ENCODE measurements at places on chromosomes 3 and 15. TPM values are rescaled to one million over a fixed set of nuclear protein-coding genes. Genes with fewer than 3 reads are reported as not detected.
A peak's percentile ranks its signal among the peaks of the same experiment; 100 is the strongest.

DNA sequence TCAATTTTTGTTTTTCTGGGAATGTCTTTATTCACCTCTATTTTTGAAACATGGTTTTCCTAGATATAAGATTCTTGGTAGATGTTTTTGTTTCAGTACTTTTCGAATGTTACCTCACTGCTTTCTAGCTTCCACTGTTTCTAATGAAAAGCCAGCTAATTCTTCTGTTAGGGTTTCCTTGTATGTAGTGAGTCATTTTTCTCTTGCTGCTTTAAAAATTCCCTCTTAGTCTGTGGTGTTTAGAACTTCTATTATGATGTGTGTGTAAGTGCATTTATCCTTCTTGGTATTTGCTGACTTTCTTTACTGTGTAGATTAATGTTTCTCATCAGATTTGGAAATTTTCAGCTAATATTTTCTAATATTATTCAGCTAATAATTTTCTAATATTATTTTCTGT is 151.1 kb upstream of the OSTN start:
- H3K4me3 ChIP-seq: no peak overlapping the region
- no peak overlapping the region for H3K27ac ChIP-seq
- H3K4me1 ChIP-seq: no peaks in the 10 kb centered on the region
- no peak for DNase-seq
- H3K27me3 ChIP-seq: peaks cover 2% of the 10 kb centered on the region

DNA sequence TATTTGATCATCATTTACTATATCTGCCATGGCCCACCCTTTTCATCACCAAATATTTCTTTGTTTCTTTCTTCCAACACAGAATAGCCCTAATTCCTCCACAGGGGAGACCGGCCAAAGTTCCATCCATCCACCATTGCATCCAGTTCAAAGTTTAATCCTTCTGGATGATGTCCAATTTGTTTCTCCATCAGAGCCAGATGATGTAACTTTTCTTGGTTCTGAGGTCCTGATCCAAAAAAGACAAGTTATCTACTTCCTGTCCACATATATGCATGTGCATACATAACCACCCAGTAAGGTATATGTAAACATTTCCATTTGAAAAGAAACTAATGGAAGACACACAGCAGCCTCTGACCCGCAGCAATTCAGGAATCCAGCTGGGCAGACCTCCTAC is 237.3 kb downstream of the SHOX2 start:
- H3K27ac ChIP-seq: no peak overlapping the region
- no peaks in the 10 kb centered on the region for H3K27me3 ChIP-seq
- H3K36me3 ChIP-seq: no peaks in the 10 kb centered on the region
- H3K4me1 ChIP-seq: no peaks in the 10 kb centered on the region
- DNase-seq: no peak

DNA sequence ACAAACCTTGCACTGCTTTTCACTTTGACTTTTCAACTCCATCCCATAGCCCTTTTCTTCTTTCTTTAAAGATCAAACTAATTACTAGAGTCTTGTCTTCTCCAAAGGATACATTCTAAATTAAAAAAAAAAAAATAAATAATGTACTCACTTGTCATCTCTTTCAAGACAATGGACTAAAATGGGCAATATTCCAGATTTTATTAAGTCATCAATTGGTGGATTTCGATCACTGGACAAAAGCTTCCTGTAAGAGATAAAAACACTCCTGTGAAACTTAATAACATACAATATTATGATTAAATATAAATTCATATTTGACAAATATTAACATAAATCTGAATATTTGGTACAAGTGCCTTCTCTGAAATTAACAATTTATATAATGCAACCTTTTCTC is 34.1 kb downstream of the KPNA4 start:
- H3K36me3 ChIP-seq: peaks cover 16% of the 10 kb centered on the region
- H3K4me3 ChIP-seq: no peak overlapping the region
- H3K27me3 ChIP-seq: no peaks in the 10 kb centered on the region
- no peak overlapping the region for H3K27ac ChIP-seq

CCR5 gene
- total RNA-seq: 44.3 TPM

DUOXA2 gene
- total RNA-seq: not detected

UBXN7 gene
- total RNA-seq: 62.6 TPM

- no peak overlapping the region for H3K27ac ChIP-seq
- H3K36me3 ChIP-seq: no peaks in the 10 kb centered on the region
- H3K27me3 ChIP-seq: peaks cover 4% of the 10 kb centered on the region
- no peak overlapping the region for H3K4me3 ChIP-seq
- DNase-seq: no peak
Observed at GRCh38 chr15:58264053-58264971, 126.1 kb downstream of the AQP9 start.

DNA sequence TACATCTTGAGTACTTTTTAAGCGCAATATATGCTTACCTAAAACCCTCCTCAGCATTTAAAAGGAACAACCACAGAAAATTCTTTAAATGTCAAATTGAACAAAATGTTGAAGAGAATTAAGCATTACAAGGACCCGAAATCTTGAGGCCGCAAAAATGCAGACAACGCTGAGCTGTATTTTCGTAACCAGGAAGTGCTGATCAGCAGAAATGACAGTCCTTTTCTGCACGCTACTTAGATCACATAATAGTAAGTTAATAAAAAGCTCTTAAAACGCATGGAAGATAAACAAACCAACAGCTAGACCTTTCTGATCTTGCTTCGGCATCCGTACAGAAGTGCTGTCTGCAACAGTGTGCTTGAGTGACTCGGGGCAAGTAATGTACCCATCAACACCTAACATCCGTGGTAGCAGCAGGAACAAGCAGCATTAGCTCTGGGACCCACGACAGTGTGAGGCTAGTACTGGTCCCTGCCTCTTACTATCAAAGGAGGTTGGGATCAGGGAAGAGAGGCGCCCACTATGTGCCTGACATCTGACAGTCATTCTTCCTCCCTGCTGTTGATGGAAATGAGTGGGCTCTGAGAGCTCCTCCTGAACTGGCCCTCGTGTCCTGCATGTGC is 1.8 kb upstream of the SSUH2 start:
- H3K27me3 ChIP-seq: peaks cover 12% of the 10 kb centered on the region
- DNase-seq: no peak
- no peaks in the 10 kb centered on the region for H3K4me1 ChIP-seq
- no peak overlapping the region for H3K4me3 ChIP-seq
- H3K36me3 ChIP-seq: no peaks in the 10 kb centered on the region

- no peak for DNase-seq
- H3K27ac ChIP-seq: no peak overlapping the region
- no peaks in the 10 kb centered on the region for H3K27me3 ChIP-seq
- no peaks in the 10 kb centered on the region for H3K36me3 ChIP-seq
- no peak overlapping the region for H3K4me3 ChIP-seq
Observed at GRCh38 chr15:96732704-96733103, 402.2 kb downstream of the NR2F2 start.

GOLGA8T gene
- total RNA-seq: 2.6 TPM

- H3K36me3 ChIP-seq: peaks cover 7% of the 10 kb centered on the region
- no peak overlapping the region for H3K4me3 ChIP-seq
- no peak for DNase-seq
- H3K4me1 ChIP-seq: no peaks in the 10 kb centered on the region
Observed at GRCh38 chr3:52524258-52524751, 9.4 kb downstream of the NT5DC2 start.

- no peak for DNase-seq
- H3K4me1 ChIP-seq: peaks cover 20% of the 10 kb centered on the region
- no peaks in the 10 kb centered on the region for H3K36me3 ChIP-seq
- no peak overlapping the region for H3K27ac ChIP-seq
Observed at GRCh38 chr3:49173116-49173791, 1.9 kb downstream of the KLHDC8B start.

DNA sequence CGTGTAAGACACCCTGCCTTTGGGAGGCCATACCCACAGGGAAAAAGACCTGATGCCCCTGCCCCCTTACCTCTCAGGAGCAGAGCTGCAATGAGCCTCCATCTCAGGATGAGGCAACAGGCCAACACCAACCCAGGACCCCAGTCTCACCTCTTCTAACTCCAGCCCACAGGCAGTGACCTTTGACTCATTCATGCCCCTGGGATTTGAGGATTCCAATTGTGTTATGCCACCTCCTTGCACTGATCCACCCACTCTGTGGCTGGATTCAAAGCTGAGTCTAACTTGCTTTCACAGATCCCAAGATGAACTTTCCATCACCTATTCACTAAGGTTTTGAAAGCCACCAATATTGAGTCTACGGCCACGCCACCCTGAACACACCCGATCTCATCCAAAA is 64.7 kb downstream of the MINAR1 start:
- no peak for DNase-seq
- no peaks in the 10 kb centered on the region for H3K36me3 ChIP-seq
- no peak overlapping the region for H3K4me3 ChIP-seq
- H3K27ac ChIP-seq: no peak overlapping the region
- H3K4me1 ChIP-seq: no peaks in the 10 kb centered on the region

- H3K27ac ChIP-seq: no peak overlapping the region
- H3K4me3 ChIP-seq: no peak overlapping the region
- H3K27me3 ChIP-seq: peaks cover 10% of the 10 kb centered on the region
- no peak for DNase-seq
- H3K4me1 ChIP-seq: no peaks in the 10 kb centered on the region
Observed at GRCh38 chr3:151404316-151404715, 19.8 kb upstream of the P2RY12 start.

TTC23 gene
- 0.61 TPM for total RNA-seq

CFAP20DC gene
- total RNA-seq: 1.4 TPM

IGSF11 gene
- total RNA-seq: 1.9 TPM

DNA sequence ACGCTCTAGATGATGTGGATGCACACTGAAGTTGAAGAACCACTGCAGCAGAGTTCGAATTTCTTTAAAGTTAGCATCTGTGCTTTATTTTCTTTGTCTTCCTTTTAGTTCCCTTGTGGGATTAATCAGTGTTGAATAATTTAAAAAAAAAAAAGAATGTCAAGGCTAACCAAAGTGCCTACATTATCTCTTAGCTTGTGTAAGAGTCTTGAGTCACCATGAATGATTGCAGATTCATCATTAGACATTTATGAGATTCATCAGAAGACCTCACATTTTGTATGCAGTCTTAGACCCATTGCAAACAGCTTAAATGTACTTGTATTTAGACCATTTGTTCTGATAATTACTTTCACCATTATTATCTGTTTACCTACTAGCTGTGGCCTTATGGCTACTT is 182.2 kb downstream of the FNDC3B start:
- H3K4me3 ChIP-seq: no peak overlapping the region
- no peaks in the 10 kb centered on the region for H3K4me1 ChIP-seq
- no peak for DNase-seq
- H3K27ac ChIP-seq: no peak overlapping the region
- H3K36me3 ChIP-seq: peaks cover 4% of the 10 kb centered on the region

CCDC9B gene
- total RNA-seq: 2.6 TPM

OR5K2 gene
- not detected for total RNA-seq

GRCh38 chr15:63203451-63204090 is 14.2 kb downstream of the RAB8B start:
- DNase-seq: no peak
- peak overlapping the region; percentile 39 for H3K27ac ChIP-seq
- no peaks in the 10 kb centered on the region for H3K27me3 ChIP-seq
- H3K4me1 ChIP-seq: peaks cover 72% of the 10 kb centered on the region
- peak overlapping the region; percentile 39 for H3K4me3 ChIP-seq
- peaks cover 57% of the 10 kb centered on the region for H3K36me3 ChIP-seq

GRCh38 chr3:73694983-73695757 is 70.4 kb upstream of the PDZRN3 start:
- no peaks in the 10 kb centered on the region for H3K36me3 ChIP-seq
- H3K4me1 ChIP-seq: no peaks in the 10 kb centered on the region
- H3K4me3 ChIP-seq: no peak overlapping the region
- no peaks in the 10 kb centered on the region for H3K27me3 ChIP-seq
- no peak overlapping the region for H3K27ac ChIP-seq
- DNase-seq: no peak

KCNAB1 gene
- 0.09 TPM for total RNA-seq

TGM4 gene
- total RNA-seq: not detected

CYP1A2 gene
- not detected for total RNA-seq

KCNMB3 gene
- 2.2 TPM for total RNA-seq

DNA sequence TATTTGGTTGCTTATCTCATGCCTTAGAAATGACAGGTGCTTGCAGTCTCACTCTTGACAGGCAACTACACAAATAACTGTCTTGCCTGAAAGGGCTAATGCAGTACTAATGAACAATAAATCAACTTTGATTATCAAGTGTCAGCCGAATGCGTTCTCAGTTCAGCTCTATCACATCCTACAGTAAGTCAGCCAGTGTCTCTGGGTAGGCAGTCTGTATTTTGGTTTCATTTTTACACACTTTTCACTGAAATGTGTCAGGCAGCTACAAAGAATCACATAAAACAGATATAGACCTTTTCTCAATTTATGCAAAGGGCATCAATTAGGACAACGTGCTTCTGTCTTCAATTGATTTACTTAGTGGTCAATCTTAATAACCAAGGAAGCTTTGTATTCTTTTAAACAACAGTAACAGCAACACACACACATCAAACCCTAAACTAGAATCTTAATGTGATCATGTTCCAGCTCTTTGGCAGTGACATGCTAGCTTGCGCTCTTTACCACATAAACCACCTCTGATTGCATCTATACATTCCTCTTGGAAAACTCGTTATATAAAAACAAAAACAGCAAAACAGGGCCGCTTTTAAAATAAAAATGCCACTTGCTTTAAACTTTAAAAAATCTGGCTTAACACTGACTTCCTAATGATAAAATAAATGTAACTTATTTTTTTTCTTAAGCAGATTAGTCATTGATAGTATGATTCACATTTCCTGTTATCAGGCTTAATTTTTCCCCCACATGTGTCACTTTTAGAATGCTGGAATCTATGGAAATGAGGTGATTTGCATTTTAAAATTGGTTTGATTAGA is 520.4 kb downstream of the FOXP1 start:
- H3K4me1 ChIP-seq: peaks cover 49% of the 10 kb centered on the region
- no peak overlapping the region for H3K4me3 ChIP-seq
- H3K36me3 ChIP-seq: no peaks in the 10 kb centered on the region
- no peaks in the 10 kb centered on the region for H3K27me3 ChIP-seq
- DNase-seq: no peak

GRCh38 chr3:12179441-12179840 is 20.7 kb upstream of the TIMP4 start:
- no peaks in the 10 kb centered on the region for H3K36me3 ChIP-seq
- peaks cover 9% of the 10 kb centered on the region for H3K4me1 ChIP-seq
- no peak for DNase-seq
- no peak overlapping the region for H3K4me3 ChIP-seq

GRCh38 chr3:139312959-139313358 is 30.9 kb upstream of the MRPS22 start:
- H3K27ac ChIP-seq: no peak overlapping the region
- H3K4me3 ChIP-seq: no peak overlapping the region
- peaks cover 13% of the 10 kb centered on the region for H3K27me3 ChIP-seq
- no peak for DNase-seq
- no peaks in the 10 kb centered on the region for H3K36me3 ChIP-seq

GRCh38 chr15:37102305-37103162 is 2.2 kb upstream of the MEIS2 start:
- H3K27ac ChIP-seq: peak overlapping the region; percentile 54
- peaks cover 92% of the 10 kb centered on the region for H3K27me3 ChIP-seq
- peak overlapping the region; percentile 30 for H3K4me3 ChIP-seq
- peaks cover 24% of the 10 kb centered on the region for H3K4me1 ChIP-seq
- DNase-seq: no peak
- no peaks in the 10 kb centered on the region for H3K36me3 ChIP-seq

IVD gene
- total RNA-seq: 95.2 TPM

- peaks cover 10% of the 10 kb centered on the region for H3K27me3 ChIP-seq
- no peak overlapping the region for H3K4me3 ChIP-seq
- H3K36me3 ChIP-seq: no peaks in the 10 kb centered on the region
- H3K27ac ChIP-seq: no peak overlapping the region
Observed at GRCh38 chr3:99709686-99710085, 71.3 kb downstream of the COL8A1 start.

KNG1 gene
- not detected for total RNA-seq

- H3K4me1 ChIP-seq: peaks cover 3% of the 10 kb centered on the region
- no peak for DNase-seq
- no peaks in the 10 kb centered on the region for H3K36me3 ChIP-seq
- H3K27ac ChIP-seq: no peak overlapping the region
Observed at GRCh38 chr3:38475716-38476115, 20.4 kb upstream of the EXOG start.

Data from activated naive CD8-positive, alpha-beta T cell treated with anti-CD3 and anti-CD28 coated beads, Interleukin-2, amount 10 ng/mL, durations not matched to agents 7 days and 5 days (primary cell).